HL-60 (cell line): ENCODE measurements at places on chromosomes 2 and 18.

DNA sequence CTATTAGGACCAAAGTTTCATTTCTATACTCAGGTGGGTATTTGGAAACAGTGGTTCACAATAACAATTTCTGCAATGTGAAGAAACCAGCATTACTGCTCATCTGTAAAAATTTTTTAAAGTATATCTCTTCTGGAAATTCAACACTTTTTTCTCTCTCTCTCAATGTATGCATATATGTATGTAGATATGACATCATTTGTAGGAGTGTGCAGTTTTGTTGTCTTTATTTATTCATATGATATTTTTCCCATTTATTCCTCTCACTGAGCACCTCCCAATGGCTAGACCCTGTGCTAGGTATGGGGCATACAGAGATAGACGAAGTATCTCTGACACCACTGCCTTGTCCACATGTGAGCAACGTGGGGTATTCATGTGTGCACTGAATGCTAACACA is 58.3 kb downstream of the RDH14 start:
- DNase-seq, result no peak

GRCh38 chr2:148922062-148922461 is 47.0 kb downstream of the KIF5C start:
- DNase-seq, result no peak

GRCh38 chr18:12304351-12305210 is 3.5 kb upstream of the TUBB6 start:
- no peak for DNase-seq

GRCh38 chr18:44689736-44690135 is 9.0 kb downstream of the SETBP1 start:
- DNase-seq, result no peak

- DNase-seq, result no peak
Observed at GRCh38 chr2:218354850-218355443, 1.7 kb upstream of the CATIP start.

DNA sequence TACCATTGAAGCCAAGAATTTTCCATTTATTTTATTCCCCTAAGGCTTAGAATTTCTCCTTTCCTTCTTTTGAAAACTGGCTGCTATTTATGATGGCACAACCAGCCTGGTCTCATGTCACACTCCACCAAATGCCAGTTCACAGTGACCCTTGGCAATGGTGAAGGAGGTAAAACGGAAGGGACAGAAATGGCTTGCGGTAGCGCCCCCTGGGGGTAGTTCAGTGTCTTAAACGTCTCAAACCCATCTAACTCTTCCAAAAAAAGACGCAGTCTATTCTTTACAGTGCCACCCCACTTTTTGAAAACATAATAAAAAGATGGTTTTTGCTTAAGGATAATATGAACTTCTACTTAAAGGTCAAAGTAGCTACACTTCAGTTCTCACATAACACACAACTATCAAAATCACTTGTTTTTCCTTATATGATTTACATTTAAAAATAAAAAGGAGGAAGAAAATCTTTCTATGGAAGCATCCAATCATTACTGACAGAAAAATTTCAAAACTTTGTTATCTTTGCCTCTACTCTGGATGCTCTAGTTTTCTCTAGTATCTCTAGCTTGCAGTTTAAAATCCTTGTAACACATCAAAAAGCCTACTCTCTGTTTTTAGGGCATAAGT is 28.0 kb downstream of the PNO1 start:
- peak; percentile 79 for DNase-seq

DNA sequence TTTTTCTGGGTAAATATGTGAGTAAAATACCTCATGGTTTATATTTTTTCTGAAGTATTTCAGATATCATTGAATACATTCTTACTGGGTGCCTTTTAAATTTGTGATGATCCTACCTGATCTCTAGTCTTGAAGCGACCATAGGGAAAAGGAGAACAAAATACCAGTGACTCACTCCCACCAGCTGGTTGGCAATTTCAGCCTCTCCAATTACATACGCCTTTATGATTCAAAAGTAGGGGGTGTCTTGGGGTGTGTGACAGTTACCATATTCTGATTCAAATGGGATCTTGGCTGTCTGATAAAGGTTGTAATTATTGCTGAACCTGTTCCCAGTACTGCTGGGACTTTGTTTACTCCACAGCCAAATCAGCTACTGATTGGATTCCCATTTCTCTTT is 175.9 kb upstream of the NXPH2 start:
- DNase-seq, result no peak

GRCh38 chr2:10208736-10209135 is 86.2 kb downstream of the RRM2 start:
- no peak for DNase-seq

- peak; percentile 58 for DNase-seq
Observed at GRCh38 chr2:240556553-240557100, 1.2 kb downstream of the ANKMY1 start.

DNA sequence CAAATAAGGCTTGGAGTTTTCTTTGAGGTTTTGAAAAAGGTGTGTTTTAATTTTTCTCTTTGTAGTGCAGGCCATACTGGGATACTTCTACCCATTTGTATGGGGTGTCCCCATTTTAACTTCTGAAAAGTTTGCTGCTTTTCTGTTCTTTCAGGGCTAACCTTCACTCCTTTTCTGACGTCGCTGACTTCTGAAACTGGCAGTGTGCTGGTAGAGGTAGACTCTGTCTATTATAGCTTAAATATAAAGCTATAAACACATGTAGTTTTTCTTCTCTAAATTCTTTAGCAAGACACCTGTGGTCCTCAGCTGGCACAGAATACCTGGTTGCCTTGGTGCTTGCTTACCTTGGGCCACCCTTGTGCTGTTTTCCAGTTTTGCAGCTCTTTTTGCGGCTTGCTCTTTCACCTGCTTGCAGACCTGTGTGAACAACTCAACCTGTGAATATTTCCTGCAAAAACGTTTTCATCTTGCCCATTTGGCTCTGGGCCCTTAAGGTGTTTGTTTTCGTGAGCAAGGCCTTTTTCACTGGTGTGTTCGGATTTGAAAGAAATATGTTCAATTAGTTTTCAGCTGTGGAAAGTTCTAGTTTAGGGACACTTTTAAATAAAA is 42.2 kb downstream of the PHLPP1 start:
- no peak for DNase-seq

GRCh38 chr18:76839086-76839794 is 16.9 kb downstream of the ZNF236 start:
- no peak for DNase-seq

DNA sequence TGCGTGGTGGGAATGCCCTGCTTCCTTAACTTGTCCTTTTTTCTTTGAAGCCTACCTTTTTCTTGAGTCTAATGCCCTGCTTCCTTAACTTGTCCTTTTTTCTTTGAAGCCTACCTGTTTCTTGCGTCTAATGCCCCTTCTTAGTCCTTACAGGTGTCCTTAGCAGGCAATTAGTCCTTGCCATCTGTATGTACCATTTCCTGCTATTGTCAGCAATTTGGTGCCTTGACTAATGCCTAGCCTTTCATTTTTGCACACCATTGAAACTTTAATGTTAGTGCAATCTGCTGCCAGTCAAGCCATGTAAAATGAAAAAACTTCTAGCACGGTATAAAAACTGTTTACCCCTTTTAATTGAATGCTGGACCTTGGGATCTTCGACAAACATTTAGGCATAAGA is 4.3 kb downstream of the KDM3A start:
- DNase-seq, result no peak

DNA sequence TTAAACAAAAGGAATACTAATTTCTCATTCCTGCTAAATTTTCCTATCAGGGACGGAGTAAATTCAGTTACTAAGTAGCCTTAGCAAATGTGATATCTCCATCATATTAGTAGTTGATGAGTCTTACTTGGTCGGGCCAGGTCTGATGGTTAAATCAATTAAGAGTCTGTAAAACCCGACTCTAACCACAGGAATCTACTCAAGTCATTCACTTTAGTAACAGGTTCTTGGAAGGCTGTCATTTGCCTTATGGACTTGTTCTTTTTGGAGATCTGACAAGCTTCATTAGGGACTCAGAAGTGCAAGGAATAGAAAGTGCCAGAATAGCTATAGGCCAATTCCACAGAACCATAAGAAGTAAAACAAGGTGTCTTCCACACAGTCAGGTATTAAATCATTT is 119.0 kb downstream of the GCA start:
- DNase-seq, result no peak

DNA sequence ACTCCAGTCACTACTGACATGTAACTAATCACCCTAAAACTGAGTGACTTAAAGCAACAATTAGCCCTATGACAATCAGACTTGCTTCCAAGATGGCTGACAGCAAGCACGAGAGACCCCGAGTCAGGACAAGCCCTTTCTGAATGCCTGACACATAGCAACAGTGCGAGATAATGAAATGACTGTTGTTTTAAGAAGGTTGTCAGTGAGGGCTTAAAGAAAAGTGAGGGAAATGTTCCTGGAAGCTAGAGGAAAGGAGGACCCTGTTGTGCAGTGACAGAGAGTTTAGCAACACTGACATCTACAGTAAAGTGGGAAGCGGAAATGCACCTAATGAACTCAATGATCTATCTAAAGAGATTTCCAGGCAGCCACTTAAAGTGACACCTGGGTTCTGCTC is 163.1 kb downstream of the STK39 start:
- DNase-seq, result no peak

- DNase-seq, result no peak
Observed at GRCh38 chr2:106956416-106956815, 70.4 kb upstream of the ST6GAL2 start.

DNA sequence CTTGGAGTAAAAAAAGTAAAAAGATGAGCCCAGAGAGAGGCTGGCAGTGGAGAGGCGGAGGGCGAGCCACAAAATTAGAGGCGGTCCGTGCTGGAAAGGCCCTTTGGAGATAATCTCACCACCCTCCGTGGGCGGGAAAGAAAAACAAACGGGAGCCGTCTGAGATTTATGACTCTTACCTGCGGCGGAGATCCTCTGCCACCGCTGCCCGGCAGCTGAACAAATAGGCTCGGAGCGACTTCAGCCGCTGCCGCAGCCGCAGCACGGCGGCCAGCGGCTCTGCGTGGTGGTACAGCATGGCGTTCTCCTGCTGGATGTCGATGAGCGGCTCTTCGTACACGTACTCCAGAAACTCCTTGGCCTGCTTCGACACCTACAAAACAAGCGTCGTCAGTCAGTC is 94.6 kb downstream of the PLEKHM3 start:
- DNase-seq, result no peak

DNA sequence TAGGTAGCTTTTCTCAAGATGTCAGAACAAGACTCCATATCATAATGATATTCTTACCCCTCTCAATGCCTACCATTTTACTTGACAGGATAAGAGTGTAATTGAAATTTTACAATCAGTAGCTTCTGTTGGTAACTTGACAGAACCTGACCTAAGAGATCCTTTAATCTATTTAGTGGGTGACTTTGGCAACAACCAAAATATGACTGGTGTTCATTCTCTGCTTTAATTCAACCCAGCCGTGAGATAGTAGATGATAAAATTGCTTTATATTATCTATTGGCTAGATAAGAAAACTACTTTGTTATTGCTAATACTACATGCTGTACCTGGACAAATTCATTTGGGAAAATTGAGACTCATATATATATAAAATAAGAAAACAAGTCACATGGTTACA is 770.2 kb upstream of the NXPH2 start:
- no peak for DNase-seq

DNA sequence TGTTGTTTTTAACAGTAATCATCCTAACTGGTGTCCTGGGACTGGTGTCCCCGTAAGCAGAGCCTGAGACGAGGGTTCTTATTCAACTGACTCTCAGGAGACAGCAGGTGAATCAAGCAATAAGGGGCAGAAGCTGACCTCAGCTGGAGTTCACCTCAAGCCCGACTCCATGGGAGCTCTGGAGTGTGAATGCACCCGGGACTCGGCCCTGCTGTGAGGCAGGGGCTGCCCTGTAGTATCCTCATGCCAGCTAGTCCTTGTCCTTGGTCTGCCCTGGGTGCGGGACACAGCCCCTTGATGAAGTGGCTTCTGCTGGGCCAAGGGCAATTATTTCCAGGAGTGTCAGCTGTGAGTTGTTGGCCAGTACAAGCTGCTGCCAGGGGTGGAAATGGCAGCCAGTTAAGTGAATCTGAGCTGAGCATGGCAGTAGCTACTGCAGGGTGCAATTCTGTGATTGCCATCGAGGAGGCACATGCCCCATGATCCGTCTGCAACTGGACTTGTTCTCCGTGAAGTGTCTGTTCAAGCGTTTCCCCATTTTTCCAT is 54.9 kb upstream of the OTOS start:
- no peak for DNase-seq

DNA sequence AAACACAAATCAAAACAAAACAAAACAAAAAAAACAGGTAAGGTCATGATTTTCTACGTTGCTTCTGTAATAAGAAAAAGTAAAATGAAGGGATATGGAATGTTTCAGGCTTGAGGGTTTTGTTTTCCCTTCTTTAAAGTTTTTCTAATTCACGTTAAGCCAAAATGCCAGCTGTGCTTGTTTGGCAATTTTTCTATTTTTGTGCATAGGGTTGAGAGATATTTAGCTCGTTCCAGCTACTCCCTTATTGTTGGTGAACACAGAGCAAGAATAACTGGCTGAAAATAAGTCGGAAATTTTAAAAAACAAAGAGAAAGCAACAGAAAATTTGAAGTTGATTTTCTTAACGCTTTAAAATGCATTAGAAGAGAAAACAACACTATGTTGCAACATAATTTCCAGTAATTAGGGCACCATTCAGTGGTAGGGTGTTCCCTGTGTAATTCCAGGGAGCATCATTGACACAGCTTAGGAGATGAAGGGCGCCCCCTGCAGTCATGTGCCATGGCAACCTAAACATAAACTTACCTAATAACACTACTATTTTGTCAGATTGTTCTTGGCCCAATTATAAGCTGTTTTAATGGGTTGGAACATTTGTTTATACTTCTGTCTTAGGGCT is 99.5 kb downstream of the DTNA start:
- DNase-seq, result no peak

- no peak for DNase-seq
Observed at GRCh38 chr2:156522864-156523440, 86.8 kb downstream of the GPD2 start.

DNA sequence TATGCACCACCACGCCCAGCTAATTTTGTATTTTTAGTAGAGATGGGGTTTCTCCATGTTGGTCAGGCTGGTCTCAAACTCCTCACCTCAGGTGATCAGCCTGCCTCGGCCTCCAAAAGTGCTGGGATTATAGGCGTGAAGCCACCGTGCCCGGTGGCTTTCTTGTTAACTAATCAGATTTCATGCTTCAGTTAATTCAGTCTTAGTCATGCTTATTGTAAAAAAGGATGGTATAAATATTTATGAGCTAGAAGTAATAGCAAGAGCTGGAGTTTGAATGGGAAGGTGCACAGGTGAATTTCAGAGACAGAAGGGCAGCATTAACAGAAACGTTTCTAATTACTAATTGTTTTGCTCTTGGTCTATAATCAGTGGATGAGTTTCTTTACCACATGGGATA is 10.3 kb downstream of the GEMIN6 start:
- DNase-seq, result no peak

DNA sequence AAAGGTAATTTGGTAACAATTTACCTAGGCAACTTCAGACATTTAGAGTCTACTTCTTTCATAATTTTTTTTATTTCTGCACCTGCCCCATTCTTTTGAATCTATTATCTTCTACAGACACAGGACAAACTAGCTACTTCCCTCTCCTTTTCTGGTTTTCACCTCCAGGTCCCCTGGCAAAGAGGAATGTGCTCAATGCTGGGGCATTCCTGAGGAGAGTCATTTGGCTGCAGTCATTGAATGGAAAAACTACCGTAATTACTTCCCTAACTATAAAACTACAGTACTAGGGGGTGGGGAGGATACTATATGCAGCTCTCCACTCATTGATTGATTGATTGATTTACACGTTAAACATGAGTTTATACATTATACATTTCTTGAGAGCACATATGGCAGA is 11.2 kb upstream of the ARHGAP28 start:
- DNase-seq, result no peak
